ENCODE measurements at places on chromosomes 6 and 20. TPM values are rescaled to one million over a fixed set of nuclear protein-coding genes. Genes with fewer than 3 reads are reported as not detected.

GRCh38 chr6:108744244-108744972 is 103.8 kb upstream of the ARMC2 start:
- no peak for DNase-seq

DNA sequence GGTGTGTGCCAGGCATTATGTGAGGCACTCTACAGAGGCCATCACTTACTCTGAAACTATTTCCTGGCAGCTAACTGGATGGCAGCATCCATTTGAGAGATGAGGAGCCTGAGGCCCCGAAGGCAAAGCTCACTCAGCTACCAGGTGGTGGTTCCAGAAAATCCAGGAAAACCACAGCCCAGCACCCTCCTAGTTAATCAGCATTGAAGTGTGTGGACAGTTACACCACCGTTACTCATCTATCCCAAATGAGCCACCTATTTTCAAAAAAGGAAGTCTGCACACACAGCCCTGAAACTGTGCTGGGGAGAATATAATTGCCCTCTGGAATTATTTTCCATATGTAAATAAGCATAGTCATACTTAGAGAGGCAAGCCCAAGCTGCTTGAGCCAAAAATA is 67.4 kb downstream of the CNBD2 start:
- DNase-seq, result no peak

The CALHM6 gene
- total RNA-seq, result 8.2 TPM

- no peak for DNase-seq
These were observed 174.0 kb downstream of the MRPL14 start for GRCh38 chr6:43953256-43953655.

- DNase-seq, result no peak
These were observed 720.7 kb upstream of the ADGRB3 start for GRCh38 chr6:67914419-67914818.

The AURKA gene
- 0.42 TPM for total RNA-seq

- DNase-seq, result no peak
These were observed 33.3 kb downstream of the BEND3 start for GRCh38 chr6:107082045-107082444.

- DNase-seq, result peak; percentile 79
These were observed 26.2 kb downstream of the TNXB start for GRCh38 chr6:32082935-32083334.

- DNase-seq, result no peak
These were observed 40.3 kb downstream of the NKAIN2 start for GRCh38 chr6:123844011-123844410.

The GJA10 gene
- total RNA-seq, result not detected

GRCh38 chr20:34164381-34164984 is 52.4 kb upstream of the EIF2S2 start:
- no peak for DNase-seq

DNA sequence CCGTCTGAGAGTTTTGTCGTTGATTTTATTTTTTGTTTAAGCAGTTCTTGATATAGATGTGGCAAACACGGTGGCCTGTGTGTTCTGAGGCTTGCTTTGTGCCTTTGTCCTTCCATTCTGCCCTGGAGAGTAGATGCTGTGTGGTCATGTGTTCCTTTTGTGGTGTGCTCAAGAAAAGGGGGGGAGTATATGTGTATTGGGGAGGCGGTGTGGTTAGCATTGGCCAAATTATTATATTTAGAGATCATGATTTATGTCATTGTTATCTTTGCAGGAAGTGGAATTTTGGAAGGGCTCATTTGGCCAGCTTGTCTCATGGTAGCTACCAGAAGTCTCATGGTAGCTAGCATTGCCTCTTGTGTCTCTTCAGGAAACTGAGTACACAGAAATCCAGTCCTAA is 16.4 kb downstream of the RREB1 start:
- DNase-seq, result no peak

DNA sequence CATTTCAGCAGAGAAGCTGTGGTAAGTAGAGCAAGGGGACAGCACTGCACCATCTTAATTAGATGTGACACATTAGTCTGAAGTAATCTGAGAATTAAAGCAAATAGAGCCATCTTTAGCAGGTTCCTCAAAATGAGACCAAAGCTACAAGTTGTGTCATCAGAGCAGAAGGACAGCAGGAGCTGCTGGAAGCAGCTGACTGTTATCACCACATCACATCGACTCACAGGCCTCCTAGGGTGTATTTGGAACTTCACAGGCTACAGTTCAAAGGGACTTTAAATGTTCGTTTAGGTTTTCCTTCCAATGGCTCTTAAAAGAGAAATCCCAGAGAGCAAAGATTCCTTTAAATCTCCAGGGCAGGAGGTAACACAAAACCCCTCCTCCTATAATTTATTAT is 69.5 kb downstream of the LCA5 start:
- DNase-seq, result no peak

- no peak for DNase-seq
These were observed 103.4 kb downstream of the RTN4IP1 start for GRCh38 chr6:106525882-106526275.

DNA sequence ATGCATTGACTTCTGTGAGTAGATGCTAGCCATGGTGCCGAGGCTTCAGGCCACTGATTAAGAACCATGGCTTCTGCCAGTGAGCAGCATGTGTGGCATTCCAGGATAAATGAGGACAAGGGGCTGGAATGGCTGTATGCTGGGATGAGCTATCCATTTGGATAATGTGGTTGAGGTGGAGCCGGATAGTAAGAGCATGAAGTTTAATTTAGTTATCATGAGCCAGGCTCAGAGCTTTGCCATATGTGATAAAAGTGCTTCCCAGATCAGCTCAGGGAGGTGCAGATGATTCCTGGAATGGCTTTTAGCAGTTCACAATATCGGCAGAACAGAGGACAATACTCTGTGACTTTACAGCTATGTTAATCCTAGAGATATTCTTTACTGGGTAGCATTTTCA is 34.6 kb upstream of the RNF8 start:
- no peak for DNase-seq

The FERMT1 gene
- total RNA-seq, result 1.5 TPM

GRCh38 chr6:167974640-167975344 is 22.7 kb upstream of the KIF25 start:
- no peak for DNase-seq

- no peak for DNase-seq
These were observed 409.5 kb downstream of the ADGRB3 start for GRCh38 chr6:69044534-69044933.

DNA sequence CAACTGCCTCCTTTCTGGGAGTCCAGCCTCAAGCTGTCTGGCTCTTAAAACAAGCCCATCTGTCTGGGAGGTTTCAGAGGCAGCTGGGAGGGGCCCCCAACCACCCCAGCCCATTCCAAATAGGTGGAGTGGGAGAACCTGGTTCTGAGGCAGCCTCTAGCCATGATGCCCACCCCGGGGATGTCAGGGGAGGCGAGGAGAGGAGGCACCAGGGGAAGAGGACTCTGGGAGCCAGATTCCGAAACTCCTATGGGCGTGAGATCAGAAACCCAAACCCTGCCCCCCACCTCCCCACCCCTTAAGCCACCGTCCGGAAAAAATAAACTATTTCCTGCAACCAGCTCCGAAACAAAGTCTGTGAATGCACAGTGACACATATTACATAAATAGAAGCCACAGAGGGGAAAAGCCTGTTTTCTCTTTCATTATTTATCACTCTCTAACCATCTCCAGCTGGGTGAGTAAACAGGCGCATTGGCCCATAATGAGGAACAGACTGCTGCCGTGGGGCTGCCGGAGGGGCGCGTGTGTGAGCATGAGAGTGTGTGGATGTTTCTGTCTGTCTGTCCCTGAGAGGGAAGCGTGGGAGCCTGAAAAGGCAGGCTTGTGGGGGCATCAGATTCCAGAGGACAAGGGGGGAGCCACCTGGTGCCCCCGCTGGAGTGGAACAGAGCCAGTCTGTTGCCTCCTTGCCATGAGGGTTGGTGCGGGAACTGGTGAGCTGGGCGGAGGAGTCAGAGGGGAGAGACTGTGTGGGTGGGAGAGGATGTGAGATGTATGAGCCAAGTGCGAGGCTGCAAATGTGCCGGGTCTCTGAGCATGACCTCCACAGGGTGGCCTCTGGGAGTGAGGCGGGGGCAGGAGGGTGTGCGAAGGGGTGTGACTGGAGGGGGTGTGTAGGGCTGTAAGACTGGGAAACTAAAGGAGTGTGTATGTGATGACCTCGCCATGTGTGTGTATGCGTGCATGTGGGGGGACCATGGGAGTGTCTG is 14.3 kb upstream of the FOXP4 start:
- no peak for DNase-seq

DNA sequence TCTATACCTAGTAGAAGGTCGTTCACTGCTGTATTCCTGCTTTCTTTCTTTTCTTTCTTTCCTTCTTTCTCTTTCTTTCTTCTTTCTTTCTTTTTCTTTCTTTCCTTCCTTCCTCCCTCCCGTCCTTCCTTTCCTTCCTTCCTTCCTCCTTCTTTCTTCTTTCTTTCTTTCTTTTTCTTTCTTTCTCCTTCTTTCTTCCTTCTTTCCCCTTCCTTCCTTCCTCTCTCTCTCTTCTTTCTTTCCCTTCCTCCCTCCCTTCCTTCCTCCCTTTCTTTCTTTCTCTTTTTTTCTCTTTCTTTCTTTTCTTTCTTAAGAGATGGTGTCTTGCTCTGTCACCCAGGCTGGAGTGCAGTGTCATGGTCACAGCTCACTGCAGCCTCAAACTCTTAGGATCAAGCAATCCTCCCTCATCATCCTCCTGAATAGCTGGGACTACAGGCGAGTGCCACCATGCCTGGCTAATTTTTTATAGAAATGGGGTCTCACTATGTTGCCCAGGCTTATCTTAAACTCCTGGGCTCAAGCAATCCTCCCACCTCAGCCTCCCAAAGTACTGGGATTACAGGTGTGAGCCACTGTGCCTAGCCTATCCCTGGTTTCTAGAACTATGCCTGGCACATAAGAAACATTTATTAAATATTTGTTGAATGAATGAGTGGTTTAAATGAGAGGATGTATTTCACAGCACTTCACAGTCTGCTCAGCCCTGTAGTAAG is 2.6 kb upstream of the DNPH1 start:
- DNase-seq, result no peak

DNA sequence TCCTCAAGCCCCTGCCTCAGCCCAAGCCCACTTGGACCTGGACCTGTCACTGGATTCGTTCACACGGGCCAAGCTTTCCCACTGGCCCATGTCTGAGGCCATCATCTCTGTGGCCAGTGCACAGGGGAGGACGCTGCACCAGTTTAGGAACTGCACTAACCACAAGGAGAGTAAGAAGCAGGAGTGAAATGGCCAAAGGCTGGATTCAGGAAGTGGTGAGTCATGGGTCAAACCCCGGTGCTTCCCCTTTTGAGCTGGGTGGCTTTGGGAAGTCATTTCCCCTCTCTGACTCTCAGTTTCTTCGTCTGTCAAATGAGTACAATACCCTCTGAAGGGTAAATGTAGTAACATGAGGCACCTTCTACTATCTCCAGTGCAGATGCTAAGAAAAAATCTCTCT is 87.9 kb downstream of the CD40 start:
- no peak for DNase-seq

The TMEM244 gene
- not detected for total RNA-seq

The CPNE5 gene
- 2.0 TPM for total RNA-seq

GRCh38 chr6:151566557-151566956 is 72.7 kb downstream of the CCDC170 start:
- DNase-seq, result no peak

DNA sequence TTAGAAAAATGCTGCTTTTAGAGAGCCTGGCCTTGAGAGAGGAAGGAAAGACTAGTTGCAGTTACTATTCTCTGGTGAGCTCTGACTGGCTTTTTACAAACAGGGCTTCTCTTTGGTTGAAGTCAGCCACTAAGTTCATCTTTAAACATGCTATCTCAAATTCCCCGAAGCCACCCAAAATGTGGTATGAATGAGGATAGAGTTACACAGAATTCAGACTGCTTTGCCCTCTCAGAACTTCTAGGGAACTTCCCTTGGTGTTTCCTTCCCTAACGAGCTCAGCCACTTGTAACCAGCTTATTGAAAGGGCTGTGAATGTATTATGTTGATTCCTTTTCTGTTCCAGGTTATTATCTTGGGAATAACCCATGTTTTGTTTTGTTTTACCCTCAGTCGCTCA is 73.5 kb downstream of the EFHC1 start:
- DNase-seq, result no peak

DNA sequence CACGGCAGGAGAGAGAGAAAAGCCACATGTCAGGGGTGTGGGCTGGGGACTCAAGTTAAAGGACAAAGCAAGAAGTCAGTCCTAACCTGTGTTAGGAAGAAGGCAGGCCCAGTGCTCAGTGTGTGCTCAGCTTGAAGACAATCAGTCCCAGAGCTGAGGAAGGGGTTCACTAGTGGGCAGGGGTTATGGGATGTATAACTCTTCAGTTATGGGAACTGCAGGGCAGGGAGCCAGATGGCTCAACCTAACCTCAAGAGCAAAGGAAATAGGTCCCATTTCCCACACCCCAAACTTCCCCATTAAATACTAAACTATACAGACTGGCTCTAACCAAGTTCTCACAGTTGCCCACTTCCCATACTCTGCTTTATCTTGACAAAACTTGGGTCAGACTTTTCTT is 7.4 kb upstream of the SSTR4 start:
- no peak for DNase-seq

The CCN2 gene
- 362 TPM for total RNA-seq

- no peak for DNase-seq
These were observed 56.1 kb upstream of the STMND1 start for GRCh38 chr6:17045581-17046322.
